ENCODE measurements at places on chromosomes 4 and X.

GRCh38 chr4:1192091-1192492, 19.7 kb upstream of the SPON2 start:
- peak; percentile 99 for DNase-seq

- no peak for DNase-seq
These were observed 59.9 kb upstream of the CDKN2AIP start for GRCh38 chr4:183384516-183384915.

DNA sequence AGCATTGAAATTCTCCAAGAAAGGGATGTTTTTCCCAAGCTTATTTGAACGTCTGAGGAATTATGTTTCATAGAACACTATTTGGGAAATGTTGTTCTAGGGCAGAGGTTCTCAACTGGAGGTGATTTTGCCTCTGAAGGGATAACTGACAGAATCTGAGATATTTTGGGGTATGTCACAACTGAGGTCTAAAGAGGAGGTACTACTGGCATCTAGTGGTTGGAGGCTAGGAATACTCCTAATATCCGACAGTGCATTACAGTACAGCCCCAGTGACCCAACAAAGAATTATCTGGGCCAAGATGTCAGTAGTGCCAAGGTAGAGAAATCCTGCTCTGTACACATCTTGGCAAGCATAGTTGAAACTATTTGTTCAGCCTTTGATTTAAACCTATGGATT, 6.4 kb downstream of the HSPA4L start:
- no peak for DNase-seq

GRCh38 chr4:113899271-113900070, 80.0 kb downstream of the ARSJ start:
- DNase-seq = no peak

DNA sequence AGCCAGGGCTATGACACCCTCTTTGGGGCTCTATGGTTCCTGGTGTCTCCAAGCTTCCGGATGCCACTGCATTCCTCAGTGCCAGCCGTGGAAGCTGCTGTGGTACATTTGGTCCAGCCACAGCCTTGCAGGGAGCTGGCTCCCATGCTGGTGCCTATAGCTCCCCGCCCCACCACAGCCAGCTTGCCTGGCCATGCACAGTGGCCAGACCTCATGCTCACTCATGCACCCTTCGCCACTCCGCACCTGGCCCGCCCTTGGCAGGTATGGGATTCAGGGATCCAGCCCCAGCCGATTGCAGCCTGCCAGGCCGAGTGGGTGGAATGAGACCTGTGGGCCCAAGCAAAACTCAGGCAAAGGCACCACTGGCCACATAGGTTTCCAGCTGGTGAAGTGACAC, 354.8 kb downstream of the GRIA2 start:
- DNase-seq = no peak

GRCh38 chr4:72119946-72120345, 88.1 kb downstream of the NPFFR2 start:
- DNase-seq = no peak

- no peak for DNase-seq
These were observed 766.1 kb downstream of the KCTD8 start for GRCh38 chr4:43682551-43682950.

- no peak for DNase-seq
These were observed 24.2 kb downstream of the GPRIN3 start for GRCh38 chr4:89283226-89284009.

- DNase-seq = no peak
These were observed 159.6 kb downstream of the PTTG2 start for GRCh38 chr4:38119668-38120385.

DNA sequence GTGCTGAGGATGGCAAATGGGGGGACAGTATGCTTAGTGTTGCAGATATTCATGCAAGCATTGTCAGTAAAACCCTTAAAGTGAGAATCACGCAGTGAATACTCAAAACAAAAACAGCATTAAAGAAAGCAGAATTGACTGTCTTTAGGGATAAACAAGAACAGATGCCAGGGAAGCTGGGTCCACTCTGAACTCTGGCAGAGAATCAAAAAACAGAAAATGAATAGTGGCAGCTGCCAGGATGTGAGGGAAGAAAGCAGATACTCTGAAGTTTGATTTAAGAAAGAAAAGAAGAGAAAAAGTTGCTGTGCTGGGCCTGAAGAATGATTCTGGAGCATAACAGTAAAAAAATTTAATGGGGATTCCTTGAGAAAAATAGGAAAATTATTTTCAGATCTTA, 131.5 kb downstream of the GABRA2 start:
- DNase-seq = no peak

GRCh38 chr4:158016511-158016910, 156.3 kb downstream of the GASK1B start:
- DNase-seq = no peak

GRCh38 chr4:81215931-81216330, 909 bp upstream of the PRKG2 start:
- no peak for DNase-seq

DNA sequence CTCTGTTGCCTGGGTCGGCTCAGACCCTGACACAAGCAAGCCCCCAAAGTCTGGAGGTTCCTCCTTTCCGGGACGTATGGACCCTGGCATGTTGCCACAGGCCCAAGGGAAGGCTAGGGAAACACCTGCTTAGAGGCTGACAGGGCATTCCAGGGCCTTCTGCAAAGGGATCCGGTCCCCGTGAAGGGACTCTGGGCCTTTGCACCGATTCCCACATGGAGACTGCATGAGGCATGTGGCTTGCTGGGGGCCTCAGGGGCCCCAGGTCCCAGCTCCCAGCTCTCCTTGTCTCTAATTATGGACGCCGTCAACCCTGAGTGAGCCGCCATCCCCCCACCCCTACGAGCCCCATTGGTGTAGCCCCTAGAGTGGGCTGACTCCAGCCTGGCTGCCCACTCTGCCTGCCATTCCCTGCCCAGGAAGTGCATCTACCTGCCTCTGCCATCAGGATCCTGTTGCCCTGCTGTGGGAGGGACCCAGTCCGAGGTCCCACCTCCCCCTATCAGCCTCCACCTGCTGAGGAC, 4.2 kb upstream of the RGS12 start:
- DNase-seq = no peak

- DNase-seq = no peak
These were observed 688 bp downstream of the GPR101 start for GRCh38 chrX:137032841-137033773.

GRCh38 chrX:96410927-96411326, 273.7 kb upstream of the DIAPH2 start:
- DNase-seq = no peak

DNA sequence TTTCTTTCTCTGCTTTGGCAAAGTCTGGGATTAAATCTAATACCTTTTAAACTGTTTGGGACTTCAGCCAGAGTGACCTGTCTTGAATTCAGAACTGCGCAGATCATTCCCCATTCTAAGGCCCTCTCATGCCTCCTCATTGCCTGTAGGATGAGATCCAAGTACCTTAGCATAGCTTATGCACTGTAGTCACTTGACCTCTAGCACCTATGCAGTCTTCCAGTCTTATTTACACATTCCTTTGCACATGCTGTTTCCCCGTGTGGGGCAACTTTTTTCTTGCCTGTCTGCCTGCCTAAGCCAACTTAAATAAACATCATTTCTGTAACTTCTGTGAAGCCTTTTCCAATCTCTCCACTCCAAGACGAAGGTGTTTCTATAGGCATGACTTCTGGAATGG, 68.4 kb downstream of the AR start:
- peak; percentile 18 for DNase-seq
